Effector CD4-positive, alpha-beta T cell (primary cell): ENCODE measurements at places on chromosomes 7 and 10.

GRCh38 chr7:38025815-38026214 lies 105.4 kb downstream of the EPDR1 start:
- DNase-seq: no peak

DNA sequence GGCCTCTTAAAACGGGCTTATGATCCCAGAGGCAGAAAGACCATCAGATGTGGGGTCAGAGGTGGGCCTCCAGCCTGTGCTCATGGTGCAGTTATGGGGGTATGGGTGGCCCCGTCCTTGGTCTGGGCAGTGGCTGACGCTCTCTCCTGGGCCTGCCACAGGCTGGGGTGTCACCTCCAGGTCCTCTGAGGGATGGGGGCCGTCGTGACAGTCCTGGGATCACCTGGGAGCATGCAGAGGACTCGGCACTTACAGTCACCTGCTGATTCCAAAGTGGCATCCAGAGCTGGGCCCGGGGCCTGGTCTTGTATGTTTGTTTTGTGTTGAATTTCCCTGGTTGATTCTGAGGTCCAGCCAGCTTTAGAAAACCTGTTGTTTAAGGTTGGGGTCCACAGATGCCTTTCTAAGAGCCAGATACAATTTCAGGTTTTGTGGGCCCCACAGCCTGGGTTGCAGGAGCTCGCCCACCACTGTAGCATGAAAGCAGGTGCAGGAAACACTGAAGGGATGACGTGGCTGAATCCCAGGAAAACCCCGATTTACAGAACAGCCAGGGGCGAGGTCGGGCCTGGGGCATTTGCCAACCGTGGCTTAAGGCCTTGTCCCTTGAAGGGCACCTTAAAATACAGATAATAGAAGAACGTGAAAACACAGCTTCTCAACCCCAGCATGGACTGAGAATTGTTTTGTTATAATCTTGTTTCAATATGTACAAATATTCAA lies 170.7 kb upstream of the PPP2R2D start:
- DNase-seq: no peak

GRCh38 chr10:80532571-80532970 lies 5.1 kb upstream of the SH2D4B start:
- DNase-seq: no peak

DNA sequence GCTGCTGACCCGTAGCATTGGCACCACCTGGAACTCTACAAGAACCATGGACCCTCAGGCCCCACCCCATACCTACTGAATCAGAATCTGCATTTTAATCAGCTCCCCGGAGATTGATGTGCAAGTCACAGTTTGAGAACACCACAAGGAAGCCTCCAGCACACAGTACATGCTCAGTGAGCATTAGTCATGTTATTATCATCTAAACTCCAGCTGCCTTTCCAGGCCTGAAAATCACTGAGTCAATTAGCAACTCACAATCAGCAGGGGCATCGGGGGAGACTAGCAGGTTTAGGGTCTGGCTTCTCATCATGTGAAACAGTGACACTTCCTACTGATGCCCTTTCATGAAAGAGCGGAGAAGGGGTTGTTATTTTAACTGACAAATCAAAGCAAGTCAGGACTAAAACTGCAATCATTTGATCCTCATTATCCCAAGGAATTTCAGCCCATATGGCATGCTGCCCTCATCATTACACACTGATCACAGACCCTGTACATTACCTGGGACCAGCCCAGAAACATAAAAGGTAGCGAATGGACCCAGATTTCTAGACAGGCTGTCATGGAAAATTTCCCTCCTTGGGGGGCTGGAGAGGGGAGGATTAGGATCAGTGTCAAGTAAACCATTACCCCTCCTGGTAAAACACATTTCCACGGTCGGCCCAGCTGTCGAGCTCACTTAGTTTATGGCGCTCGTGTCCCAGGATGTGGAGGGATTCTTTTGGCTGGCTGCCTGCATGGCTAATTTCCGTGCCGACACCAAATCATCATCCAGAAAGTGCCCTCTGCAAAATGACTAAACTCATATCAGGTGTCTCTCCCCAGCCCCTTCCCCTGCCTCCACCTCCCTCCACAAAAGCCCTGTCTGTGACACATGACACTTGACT lies 122.8 kb downstream of the PRLHR start:
- no peak for DNase-seq

DNA sequence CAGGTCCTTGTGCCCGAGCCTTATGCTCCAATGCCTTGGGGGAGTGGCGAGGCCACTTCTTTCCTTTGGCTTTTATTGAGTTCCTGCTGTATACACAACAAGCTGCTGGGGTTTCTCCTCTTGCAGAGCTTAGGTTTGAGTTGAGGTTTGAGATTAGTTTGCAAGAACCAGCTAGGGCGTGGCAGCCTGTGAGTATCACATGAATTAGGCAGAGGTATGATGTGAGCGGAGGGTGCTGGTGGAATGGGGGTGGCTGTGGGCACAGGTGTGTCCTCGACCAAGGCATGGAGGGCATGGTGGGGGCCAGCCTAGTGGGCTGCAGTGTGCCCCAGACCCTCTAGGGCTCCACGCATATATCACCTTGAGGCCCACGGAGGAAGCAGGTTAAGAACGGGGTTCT lies 123.3 kb downstream of the DOCK1 start:
- no peak for DNase-seq
